ENCODE measurements at places on chromosomes 13 and 19.

GRCh38 chr19:771332-771785 lies 20.4 kb downstream of the MISP start:
- no peak for DNase-seq

- DNase-seq, result no peak
Observed at GRCh38 chr13:26021956-26022355, 29.9 kb downstream of the SHISA2 start.

- no peak for DNase-seq
Observed at GRCh38 chr19:7857727-7858108, 16.5 kb downstream of the PRR36 start.

DNA sequence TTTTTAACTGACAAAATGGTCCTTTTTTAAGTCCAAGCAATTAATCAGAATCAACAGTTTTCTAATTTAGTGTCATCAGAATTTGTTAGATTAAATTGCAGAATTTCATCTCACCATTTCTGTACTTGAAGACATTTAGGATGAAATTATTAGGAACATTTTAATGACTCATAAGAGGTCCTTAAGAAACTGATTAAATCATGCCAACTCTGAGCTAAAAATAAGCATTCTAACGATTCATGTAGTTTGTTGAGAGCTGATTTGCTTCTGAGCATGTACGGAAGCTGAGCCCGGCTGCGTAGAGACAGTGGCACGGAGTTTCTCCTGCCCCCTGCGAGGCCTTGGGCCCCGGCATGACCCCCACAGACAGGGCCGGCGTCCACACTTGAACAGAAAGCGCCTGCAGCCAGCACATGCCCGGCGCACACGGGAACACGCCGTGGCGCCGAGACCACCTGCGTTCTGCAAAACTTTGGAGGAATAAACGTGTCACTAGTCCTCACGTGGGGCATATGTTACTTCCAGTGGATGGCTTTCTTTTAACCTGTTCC lies 89.7 kb upstream of the MCF2L start:
- DNase-seq, result no peak

DNA sequence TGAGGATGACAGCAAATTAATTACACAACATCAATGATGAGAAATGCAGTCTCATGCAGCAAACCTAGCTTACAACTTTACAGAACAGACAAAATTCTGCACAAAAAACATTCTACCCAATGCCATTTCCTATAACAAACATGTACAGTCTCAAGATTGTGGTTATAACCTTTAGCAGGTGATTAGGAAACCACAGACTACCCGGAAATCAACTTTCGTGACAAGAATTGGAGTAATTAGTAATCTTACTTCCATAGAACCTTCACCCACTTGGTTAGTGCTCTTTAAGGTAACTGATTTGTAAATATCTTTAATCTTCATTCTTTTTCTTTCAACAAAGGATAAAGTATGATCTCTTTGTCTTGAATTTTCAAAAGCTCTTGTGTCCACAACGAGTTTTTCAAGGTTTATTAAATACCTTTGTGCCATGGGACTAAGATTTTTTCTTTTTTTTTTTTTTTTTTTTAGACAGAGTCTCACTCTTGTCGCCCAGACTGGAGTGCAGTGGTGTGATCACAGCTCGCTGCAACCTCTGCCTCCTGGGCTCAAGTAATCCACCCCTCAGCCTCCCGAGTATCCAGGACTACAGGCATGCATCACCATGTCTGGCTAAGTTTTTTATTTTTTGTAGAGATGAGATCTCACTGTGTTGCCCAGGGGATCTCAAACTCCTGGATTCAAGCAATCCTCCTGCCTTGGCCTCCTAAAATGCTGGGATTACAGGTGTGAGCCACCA lies 78.8 kb downstream of the MAP4K1 start:
- peak; percentile 65 for DNase-seq

DNA sequence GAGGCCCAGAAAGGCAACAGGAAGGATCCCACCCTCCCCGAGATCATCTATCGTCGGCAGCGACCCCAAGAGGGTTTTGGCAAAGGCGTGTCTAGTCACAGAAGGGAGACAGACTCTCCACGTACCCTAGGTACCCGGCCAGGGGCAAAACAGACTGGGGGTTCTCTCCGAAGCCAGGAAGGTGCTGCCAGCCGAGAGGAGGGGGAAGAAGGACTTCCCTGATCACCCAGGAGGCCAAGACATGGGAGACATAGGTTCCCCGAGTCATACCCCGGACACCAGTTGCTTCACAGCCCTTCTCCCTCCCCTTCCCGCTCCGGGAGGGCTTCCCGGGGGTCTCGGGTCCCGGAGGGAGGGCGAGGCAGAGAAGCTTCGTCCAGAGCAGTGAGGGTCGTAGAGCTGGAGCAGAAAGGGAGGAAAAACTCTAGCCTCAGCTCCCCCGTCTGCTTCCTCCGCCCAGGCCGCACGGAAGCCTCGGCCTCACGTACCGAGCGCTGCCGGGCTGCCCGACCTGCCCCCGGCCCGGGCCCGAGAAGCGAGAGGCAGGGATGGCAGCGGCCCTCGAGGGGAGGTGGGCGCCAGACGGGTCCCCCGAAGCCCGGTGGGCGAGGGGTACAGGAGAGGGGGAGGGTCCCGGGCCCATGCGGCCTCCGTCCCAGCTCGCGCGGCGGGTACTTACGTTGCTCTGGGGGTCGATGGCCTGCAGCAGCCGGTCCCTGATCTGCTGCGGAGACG lies 644 bp downstream of the MED26 start:
- peak; percentile 35 for DNase-seq

- DNase-seq, result no peak
Observed at GRCh38 chr19:45440873-45441654, 17.3 kb upstream of the ERCC1 start.

DNA sequence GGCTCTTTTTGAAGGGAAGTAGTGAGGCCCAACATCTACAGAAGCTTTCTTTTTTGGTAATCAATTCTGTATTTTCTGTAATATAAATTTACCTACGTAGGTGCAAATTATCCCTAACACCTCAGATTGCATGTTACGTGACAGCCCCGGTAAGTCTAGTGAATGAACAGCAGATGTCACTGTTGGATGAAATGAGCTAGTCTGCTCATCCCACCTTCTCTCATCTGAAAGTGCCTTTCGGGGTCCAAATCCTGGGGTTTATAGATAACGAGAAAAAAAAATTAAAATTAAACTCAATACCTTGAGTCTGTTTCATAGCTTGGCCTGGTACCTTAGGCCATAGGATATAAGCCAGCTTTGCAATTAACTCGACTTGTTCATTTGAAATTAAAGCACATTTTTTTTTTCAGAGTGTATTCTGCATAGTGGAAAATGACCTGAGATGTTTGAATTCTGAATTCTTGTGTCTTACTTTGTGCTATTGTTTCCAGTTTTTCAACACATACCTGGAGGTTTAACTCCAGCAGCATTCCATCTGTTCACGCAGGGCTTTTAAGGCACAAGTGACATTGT lies 548.2 kb downstream of the GPC5 start:
- DNase-seq, result no peak

- no peak for DNase-seq
Observed at GRCh38 chr13:31038834-31039552, 106.5 kb downstream of the TEX26 start.

GRCh38 chr19:5665781-5666513 lies 14.4 kb downstream of the MICOS13 start:
- no peak for DNase-seq

GRCh38 chr13:28471421-28471820 lies 23.5 kb downstream of the FLT1 start:
- DNase-seq, result no peak

- no peak for DNase-seq
Observed at GRCh38 chr13:46154136-46154801, 27.7 kb downstream of the LCP1 start.

DNA sequence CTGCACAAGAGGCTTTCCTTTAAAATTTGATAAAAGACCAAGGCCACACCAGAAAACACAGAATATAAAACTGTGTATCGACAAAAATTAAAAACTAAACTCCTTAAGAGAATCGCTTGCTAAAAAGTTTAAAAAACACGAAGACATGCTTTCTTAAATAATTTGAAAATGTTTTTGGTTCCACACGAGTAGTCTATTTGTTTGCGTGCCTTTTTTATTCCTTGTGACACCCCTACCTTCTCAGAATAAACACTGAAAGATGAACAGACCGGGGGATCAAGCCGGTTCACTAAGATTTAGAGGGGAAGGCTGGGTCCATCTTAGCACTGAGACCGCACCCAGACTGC lies 256.4 kb upstream of the STARD13 start:
- no peak for DNase-seq

- no peak for DNase-seq
Observed at GRCh38 chr13:26551255-26551860, 6.1 kb upstream of the WASF3 start.

DNA sequence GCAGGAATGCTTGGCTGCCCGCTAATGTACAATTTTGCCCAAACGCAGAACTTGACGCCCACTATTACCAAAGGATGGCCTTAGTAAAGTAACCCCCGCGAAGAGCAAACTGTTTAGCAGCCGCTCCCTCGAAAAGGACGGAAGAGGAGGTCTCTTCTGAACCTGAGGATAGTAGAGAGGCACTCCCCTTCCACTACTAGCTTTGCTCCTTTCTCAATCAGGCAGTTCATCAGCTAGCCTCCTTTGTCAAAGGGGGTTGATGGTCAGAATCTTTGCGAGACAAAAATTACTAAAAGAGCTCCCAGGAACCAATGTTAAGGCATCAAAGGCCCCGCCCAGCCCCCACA lies 534 bp downstream of the CAB39L start:
- no peak for DNase-seq

- DNase-seq, result no peak
Observed at GRCh38 chr13:42970824-42971690, 21.0 kb downstream of the EPSTI1 start.

- DNase-seq, result no peak
Observed at GRCh38 chr13:31528176-31528575, 211.2 kb upstream of the RXFP2 start.

DNA sequence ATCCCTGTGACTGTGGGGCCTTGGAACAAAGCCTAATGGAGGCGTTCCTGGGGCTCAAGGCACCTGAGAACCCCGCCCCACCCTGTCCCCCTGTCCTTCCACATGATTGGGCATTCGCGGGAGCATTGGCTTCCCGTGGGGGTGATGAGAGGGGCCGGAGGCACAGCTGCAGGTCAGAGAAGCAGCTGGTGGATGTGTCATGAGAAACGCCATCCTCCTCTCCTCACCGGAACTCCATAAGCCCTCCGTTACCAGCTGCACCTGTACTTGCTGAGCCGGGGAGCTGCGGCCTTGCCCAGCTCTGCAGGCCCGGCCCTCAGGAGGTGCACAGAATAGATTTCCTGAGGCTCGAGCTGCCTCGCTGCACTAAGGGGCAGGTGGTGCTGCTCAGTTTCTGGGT lies 42.0 kb downstream of the CAPN12 start:
- DNase-seq, result no peak

DNA sequence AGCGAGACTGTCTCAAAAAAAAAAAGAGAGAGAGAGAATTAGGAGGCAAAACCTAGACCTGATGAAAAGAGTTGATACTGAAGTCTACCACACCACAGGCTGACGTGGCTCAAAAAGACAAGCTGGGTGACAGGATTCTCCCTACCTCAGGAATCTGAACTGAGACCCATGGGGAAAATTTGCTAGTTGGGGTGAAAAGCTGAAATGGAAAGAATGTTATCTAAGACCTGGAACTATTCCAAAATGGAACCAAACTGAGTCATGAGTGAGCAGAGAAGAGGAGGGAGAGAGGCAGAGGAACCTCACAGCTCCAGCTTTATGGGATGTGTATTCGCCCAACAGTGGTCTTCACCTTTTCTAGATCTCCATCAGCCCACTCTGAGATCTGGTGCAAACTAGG lies 11.7 kb downstream of the SMG9 start:
- DNase-seq, result no peak

DNA sequence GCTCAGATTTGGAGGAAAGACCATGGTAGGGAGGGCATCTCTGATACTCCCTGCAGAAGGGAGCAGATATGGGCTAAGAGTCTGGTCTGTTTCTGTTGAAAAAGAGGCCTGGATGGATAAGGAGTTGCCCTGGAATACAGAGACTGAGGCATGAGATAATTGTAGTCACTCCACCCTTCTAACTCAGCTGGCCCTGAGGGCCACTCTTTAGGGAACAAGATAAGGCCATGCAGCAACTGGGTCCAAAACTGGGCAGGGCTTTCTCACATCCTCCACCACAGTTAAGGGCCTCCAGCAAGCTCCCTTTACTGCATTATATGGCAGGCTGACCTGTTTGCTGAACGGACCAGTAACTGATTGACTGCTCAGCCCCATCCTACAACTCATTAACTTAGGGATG lies 1.3 kb downstream of the ZNF749 start:
- DNase-seq, result no peak

- no peak for DNase-seq
Observed at GRCh38 chr13:113448545-113448884, 4.8 kb downstream of the ADPRHL1 start.

DNA sequence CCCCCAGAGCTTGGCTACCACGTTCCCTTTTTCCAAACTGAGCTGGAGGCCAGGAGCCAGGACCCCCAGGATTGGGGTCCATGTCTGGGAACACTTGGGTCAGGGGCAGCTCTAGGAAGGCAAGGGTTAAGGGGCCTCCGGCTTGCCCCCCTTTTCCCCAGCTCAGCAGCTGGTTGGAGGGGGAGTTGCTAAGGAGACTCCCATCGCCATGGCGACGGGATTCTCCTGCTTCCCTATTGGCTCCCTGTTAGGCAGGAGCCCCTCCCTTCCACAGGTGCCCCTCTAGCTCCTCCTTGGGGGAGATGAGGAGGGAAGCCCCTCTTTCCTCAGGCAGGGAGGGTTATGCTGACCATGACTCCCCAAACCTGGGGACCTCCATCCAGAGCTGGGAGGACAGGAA lies 33.9 kb downstream of the PDE4A start:
- DNase-seq, result no peak

- DNase-seq, result no peak
Observed at GRCh38 chr13:33934343-33934742, 116.4 kb downstream of the RFC3 start.
